ENCODE measurements at places on chromosomes 7 and 10. TPM values are rescaled to one million over a fixed set of nuclear protein-coding genes. Genes with fewer than 3 reads are reported as not detected.

Gene TMEM229A
- not detected for total RNA-seq

Gene PNLIPRP2
- total RNA-seq = not detected

Gene SPAM1
- not detected for total RNA-seq

Gene KCP
- total RNA-seq = 0.32 TPM

Gene PAX2
- not detected for total RNA-seq

Gene TRIM56
- 25.3 TPM for total RNA-seq

Gene PLPP4
- total RNA-seq = 2.1 TPM

Gene HABP2
- not detected for total RNA-seq

Gene NOS3
- 3.9 TPM for total RNA-seq

Gene CYP3A5
- 0.32 TPM for total RNA-seq

Gene ICA1
- 0.12 TPM for total RNA-seq

Gene MORN4
- 5.8 TPM for total RNA-seq

Gene ZNF804B
- total RNA-seq = not detected

Gene FRMD4A
- total RNA-seq = 12.1 TPM

Gene ZNF853
- total RNA-seq = 0.32 TPM

Gene SCART1
- 5.2 TPM for total RNA-seq

Gene HTRA1
- 428 TPM for total RNA-seq

Gene GARIN1A
- total RNA-seq = 2.4 TPM

Gene ANKRD61
- total RNA-seq = 0.16 TPM

Gene CNPY1
- total RNA-seq = not detected

Gene TMEM176A
- 0.12 TPM for total RNA-seq

Gene MYO1G
- total RNA-seq = 0.12 TPM

Gene SFTPD
- not detected for total RNA-seq

Gene SEC23IP
- total RNA-seq = 41.2 TPM

Gene UCN3
- not detected for total RNA-seq

Gene RADIL
- total RNA-seq = 2.3 TPM

Gene LEP
- 4.1 TPM for total RNA-seq

Gene SLC18A3
- not detected for total RNA-seq

Gene HMX2
- not detected for total RNA-seq

Gene MUC3A
- total RNA-seq = not detected

Gene CYP17A1
- not detected for total RNA-seq

Gene TMEM236
- total RNA-seq = not detected

Gene AFAP1L2
- 1.8 TPM for total RNA-seq

Gene C7orf33
- not detected for total RNA-seq

Gene PRSS37
- total RNA-seq = not detected

Gene PTPN20
- 3.8 TPM for total RNA-seq

Gene DMBT1
- 0.12 TPM for total RNA-seq

Gene TEX47
- total RNA-seq = not detected

Gene PKD2L1
- total RNA-seq = not detected

Gene MDFIC
- total RNA-seq = 87.0 TPM

Gene THNSL1
- 2.1 TPM for total RNA-seq

Gene GATA3
- total RNA-seq = not detected

Gene TAS2R3
- 1.2 TPM for total RNA-seq

Gene ITGB8
- 17.5 TPM for total RNA-seq

Gene MYPN
- 1.1 TPM for total RNA-seq

Gene ZNF467
- total RNA-seq = 0.36 TPM

Gene AKR1C8
- total RNA-seq = not detected

Gene SDK1
- total RNA-seq = 0.24 TPM

Gene TFR2
- 1.1 TPM for total RNA-seq

Gene ZNF488
- under 0.01 TPM for total RNA-seq

Gene SEMA3A
- 193 TPM for total RNA-seq

Gene WASHC2A
- total RNA-seq = 56.1 TPM

Gene KLF14
- 0.12 TPM for total RNA-seq

Gene LAMB1
- 535 TPM for total RNA-seq

Data from hair follicle dermal papilla cell (primary cell).